ENCODE measurements at places on chromosomes 12 and 14.
A peak's percentile ranks its signal among the peaks of the same experiment; 100 is the strongest.

- no peak for DNase-seq
These were observed 77.2 kb downstream of the TPH2 start for GRCh38 chr12:72015895-72016294.

DNA sequence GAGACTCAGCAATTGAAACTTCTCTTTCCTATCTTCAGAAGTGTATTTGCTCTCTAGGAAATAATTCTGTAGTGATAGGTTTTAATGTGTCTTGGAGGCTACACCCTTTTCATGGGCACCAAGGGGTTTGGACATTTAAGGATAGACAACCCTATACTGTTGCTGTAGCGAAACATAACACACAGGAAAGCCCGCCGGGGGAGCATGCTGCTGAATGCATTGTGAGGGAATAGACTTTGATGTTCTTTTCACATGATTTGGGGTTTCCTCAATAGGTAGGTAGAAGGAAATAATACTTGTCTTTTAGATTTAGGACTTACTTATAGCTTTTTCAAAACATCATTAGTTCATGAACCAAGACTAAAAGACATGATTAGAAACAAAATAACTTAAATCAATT is 97.0 kb downstream of the PELI2 start:
- no peak for DNase-seq

DNA sequence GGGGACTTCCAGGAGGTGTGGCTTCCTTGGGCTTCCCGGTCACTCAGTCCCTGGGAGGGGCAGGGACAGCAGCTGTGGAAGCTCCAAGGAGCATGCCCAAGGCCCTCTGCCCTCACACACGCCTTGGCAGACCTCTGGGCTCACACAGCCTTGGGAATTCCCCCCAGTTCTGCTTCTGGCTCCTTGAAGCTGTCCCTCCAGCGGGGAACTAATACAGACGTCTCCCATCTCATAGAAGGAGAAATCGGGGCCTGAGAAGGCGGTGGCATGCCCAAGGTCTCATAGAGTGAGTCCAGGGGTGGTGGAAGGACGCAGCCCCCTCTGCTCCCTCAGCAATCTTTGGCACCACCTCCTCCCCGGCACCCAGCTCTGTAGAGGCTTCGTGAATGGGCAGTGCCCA is 15.7 kb upstream of the TMEM119 start:
- DNase-seq, result no peak

DNA sequence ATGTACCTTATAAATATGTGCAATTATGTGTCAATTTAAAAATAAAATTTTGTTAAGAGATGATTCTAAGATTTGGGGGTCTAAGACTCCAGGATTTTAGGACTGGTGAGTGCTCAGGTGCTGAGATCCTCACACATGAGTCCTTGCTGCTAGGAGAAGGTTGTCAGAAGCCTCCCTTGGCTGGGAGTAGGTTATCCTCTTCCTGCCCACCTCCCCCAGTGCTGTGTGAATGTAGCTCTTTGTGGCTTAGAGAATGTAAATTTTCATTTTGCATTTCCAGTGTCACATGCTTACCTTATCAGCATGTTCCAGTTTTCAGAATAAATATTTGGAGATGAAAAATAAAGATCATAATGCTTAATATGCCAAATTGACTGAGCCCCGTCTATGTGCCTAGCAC is 114.2 kb upstream of the MDM1 start:
- DNase-seq, result no peak

- DNase-seq, result no peak
These were observed 34.4 kb downstream of the LIMA1 start for GRCh38 chr12:50248883-50249282.

- DNase-seq, result no peak
These were observed 79.6 kb downstream of the EPS8 start for GRCh38 chr12:15709551-15709950.

- no peak for DNase-seq
These were observed 153.4 kb downstream of the FUT8 start for GRCh38 chr14:65565948-65566347.

DNA sequence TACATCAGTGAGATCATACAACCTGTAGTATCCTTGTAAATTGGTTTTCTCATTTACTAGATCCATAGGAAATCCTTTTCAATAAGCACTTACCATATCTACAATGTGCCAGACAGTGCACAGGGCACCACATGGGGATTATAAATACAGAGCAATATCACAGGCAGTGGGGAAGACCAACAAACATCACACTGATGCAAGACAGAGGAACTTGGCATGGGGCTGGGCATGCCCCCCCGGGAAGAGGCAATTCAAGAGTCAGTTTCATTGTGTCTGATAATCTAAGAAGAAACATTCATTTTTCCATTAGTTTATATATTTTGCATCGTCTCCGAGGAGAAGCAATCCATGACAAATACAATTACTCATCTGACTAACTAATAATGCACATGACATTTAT is 16.2 kb downstream of the NT5DC3 start:
- no peak for DNase-seq

DNA sequence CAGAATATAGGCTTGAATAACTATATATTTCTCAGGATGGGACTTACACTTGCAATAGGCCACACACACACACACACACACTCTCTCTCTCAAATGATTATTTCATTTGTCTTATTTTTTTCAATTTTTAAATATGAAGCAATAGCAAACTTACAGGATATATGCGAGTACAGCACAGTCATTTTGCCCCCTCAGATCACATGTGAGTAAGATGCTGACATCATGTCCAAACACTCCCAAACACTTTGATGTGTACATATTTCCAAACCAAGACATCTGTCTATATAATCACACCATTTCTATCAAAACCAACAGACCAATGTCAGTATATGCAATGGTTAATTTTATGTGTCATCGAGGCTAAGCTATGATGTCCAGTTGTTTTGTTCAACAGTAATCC is 1535.9 kb upstream of the FLRT2 start:
- DNase-seq, result no peak

DNA sequence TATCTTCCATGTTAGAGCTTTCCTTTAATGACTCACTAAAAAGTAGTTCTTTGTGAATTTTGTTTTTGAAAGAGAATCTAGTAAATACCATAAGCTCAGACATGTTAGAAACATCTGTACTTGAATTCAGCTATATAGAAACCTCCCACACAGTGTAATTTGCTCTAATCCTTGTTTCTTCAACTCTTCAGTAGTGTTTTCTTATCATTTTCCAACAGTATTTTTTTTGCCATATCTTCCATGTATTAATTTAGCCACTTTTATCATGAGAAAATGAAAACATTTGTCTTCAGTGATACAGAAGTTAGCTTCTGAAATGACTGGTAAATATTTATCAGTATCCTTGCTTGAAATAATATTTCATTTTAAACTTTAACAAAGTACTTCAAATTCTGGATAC is 73.6 kb downstream of the ARID2 start:
- no peak for DNase-seq

GRCh38 chr14:59271734-59272133 is 83.3 kb downstream of the DAAM1 start:
- DNase-seq, result no peak

GRCh38 chr12:57105011-57105753 is 6.0 kb downstream of the STAT6 start:
- no peak for DNase-seq

- no peak for DNase-seq
These were observed 359.0 kb downstream of the SEC23A start for GRCh38 chr14:38743966-38744584.

DNA sequence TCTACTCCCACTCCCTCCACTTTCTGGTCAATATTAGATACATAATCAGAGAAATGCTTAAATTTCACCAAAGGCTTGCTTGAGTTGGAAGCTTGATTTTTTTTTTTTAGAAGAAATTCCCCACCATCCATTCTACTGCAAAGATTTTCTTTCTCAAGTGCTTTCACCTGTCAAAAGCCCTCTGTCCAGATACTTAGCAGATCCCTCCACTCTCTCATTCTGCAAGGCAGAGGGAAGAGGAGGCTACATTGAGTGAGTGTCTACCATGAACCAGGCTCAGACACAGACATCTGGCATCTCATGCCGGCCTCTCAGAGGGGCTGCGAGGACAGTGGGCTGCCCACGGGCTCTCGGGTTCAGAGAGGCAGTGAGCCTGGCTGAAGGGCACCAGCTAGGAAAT is 127.6 kb upstream of the GSC start:
- no peak for DNase-seq

GRCh38 chr12:5371631-5372030 is 60.3 kb upstream of the NTF3 start:
- no peak for DNase-seq

- no peak for DNase-seq
These were observed 8.3 kb downstream of the PROX2 start for GRCh38 chr14:74867673-74868072.

GRCh38 chr12:45355730-45356129 is 139.8 kb downstream of the ANO6 start:
- DNase-seq, result no peak

DNA sequence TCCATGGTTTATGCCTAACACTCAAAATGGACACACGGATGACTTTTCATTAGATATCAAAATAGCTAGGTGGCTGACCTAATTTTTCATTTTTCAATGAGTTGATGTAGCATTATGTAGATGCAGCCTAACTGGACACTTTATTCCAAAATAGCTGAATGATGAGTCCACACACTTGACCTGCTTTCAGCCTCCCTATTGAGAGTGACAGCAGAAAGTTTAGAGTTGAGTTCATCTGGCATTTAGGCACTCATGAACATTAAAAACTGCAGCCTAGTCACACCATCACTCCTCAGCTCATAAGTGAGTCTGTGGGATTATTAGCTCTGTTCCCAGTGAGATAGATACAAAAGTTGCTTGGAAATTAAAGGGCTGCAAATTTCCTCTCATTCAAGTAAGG is 307.3 kb upstream of the PRKD1 start:
- DNase-seq, result no peak

GRCh38 chr12:64318605-64319004 is 72.0 kb downstream of the C12orf56 start:
- DNase-seq, result peak; percentile 10

GRCh38 chr14:92729634-92730358 is 18.6 kb downstream of the LGMN start:
- no peak for DNase-seq

GRCh38 chr12:75634244-75635222 is 123.1 kb upstream of the KRR1 start:
- DNase-seq, result no peak

- DNase-seq, result no peak
These were observed 14.0 kb upstream of the MFAP5 start for GRCh38 chr12:8676651-8677050.

DNA sequence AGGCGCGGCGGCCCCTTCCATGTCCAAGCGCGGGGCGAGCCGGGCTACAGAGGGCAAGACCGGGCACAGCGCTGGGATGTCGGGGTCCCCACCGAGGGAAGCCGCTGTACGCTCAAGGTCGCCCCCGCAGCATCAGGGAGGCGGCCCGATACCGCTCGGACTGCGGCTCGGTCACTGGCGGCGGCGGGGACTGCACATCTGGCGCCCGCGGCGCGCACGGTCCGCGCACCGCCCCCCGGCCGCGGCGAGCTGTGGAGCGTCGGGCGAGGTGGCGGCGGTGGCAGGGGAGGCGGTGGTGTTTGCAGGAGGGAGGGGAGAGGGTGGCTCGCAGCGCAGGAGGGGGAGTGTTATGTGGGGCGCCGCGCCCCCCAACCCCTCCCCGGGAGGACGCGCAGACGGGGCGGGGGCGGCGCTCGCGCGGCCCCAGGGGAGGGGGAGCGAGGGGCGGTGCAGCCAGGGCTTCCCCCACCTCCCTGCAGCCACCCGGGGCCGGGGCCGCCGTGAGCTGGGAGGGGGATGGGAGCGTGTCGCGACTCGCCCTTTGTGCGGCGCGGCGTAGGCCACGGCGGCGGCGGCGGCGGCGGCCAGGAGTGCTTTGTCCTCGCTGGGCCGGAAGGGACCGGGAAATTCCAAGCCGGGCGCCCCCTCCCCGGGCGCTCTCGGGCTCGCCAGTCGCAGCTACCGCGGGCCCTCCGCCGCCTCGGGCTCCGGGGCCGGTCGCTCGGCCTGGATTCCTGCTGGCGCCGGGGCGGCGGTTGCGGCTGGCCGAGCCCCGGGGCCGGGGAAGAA is at the start of gene NUAK1:
NUAK1 (minus strand) TSS at position 322 of the 789 bp plus-strand sequence; CDS start at position 21, 301 bp downstream.
- peak; percentile 85 for DNase-seq

DNA sequence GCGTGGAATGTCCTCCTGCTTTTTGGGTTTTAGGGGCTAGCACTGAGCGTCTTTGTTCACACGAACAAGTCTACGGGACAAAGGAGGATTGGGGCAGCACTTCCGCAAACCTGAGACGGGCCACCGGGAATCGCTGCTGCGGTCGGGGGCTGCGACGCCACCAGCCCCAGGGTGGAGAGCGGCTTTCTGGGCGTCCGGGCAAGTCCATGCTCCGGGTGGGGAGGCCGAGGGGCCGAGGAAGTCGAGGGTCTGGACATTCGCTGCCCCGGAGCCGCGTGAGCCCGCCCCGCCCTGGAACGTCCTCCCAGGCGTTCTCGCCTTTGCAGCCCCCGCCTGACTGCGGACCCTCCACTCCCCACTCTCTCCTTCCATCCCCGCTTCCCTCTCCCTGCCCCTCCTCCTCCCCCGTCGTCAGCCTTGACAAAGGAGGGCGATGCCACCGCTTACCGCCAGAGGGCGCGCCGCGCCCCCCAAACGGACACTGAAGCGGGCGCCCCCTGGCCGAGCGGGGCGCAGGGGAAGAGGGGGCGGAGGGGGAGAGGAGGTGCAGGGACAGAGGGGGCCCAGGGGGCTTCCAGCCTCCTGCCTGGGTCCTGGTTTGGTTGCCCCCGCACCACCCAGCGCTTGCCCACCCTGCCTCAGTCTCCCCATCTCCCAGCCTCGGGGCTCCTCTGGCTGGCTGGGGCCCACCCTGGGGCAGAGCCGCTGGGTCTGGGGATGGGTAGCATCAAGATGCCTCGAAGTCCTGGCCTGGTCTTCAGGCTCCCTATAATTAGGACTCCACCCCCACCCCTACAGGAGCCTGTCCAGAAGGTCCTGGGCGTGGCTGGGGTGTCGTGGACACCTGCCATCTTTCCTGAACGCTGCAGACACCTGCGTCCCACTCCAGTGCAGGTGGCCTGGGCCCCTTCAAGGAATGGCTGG is 39.1 kb upstream of the INF2 start:
- peak; percentile 48 for DNase-seq

DNA sequence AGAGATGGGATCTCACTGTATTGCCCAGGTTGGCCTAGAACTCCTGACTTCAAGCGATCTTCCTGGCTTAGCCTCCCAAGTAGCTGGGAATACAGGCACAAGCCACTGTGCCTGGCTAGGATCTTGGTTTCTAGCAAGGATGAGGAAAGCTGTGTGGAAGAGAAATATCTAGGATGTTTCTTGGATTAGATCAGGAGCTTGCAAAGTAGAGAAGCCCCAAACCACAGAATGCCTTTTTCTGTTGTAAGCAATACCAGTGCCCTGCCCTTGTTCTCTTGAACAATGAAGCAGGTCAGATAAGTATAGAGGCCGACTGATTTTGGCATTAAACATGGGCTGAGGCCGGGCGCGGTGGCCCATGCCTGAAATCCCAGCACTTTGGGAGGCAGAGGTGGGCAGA is 44.3 kb upstream of the STRN3 start:
- DNase-seq, result no peak

GRCh38 chr12:115023279-115024265 is 339.6 kb upstream of the TBX3 start:
- no peak for DNase-seq

- no peak for DNase-seq
These were observed 49.6 kb upstream of the HECTD1 start for GRCh38 chr14:31257244-31257553.
